ENCODE measurements at places on chromosomes 1 and 21.

GRCh38 chr21:34201481-34201858 is 128.1 kb downstream of the MRPS6 start:
- no peak for DNase-seq

DNA sequence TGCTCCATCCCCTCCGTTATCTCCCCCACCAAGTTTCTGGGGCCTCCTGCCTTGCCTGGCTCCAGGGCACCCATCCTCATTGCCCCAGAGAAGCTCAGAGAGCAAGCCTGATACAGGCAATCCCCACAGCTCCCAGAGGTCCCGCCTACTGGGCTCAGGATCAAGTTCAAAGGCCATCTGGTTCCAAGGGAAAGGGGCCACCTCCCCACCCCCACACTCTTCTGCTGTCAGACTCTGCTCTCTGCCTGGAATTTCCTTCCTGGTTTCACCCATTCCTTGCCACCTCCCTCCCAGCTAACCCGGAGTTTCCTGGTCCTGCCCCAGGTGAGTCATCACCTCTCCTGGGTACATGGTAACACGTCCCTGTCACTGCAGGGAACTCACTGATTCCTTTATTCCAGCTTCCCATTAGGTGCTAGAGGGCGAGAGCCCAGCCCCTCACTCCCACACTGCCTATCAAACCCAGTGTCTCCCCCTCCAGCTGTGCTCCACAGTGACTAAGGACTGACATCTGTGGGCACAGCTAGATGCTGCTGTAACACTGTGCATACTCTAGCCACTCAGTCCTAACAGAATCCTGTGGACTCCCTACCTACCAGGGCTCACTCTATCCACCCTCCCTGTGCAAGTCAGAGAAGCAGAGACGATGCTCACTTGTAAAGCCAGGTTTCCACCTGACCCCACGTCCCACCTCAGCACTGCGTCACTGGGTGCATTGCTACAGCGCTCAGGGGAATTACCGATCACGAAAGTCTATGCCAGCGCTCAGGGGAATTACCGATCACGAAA is 21.8 kb downstream of the RSPH1 start:
- DNase-seq: no peak

DNA sequence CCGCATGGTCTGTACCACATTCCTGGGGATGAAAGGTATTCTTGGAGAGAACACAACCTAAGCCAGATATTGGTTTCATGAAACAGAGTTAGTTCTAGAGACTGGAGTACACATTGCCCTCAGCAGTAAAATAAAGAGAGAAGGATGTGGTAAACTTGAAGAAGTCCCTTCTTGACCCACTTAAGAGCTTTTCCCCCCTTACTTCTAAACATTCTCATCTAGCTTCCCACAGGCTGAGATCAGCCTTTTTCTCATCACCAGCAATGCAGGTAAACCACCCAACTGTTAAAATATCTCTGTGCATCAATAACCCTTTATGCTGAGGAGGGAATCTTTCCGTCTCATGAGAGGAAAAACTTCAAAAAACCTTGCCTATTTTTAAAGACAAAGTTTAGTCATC is 62.6 kb downstream of the SUSD4 start:
- DNase-seq: no peak

- DNase-seq: no peak
These were observed 12.2 kb upstream of the SPEN start for GRCh38 chr1:15835205-15835740.

GRCh38 chr1:119492763-119493162 is 14.2 kb upstream of the HSD3B1 start:
- no peak for DNase-seq

GRCh38 chr1:190633488-190633887 is 155.8 kb upstream of the BRINP3 start:
- no peak for DNase-seq

- peak; percentile 56 for DNase-seq
These were observed 69.2 kb upstream of the ERG start for GRCh38 chr21:38567335-38567969.

DNA sequence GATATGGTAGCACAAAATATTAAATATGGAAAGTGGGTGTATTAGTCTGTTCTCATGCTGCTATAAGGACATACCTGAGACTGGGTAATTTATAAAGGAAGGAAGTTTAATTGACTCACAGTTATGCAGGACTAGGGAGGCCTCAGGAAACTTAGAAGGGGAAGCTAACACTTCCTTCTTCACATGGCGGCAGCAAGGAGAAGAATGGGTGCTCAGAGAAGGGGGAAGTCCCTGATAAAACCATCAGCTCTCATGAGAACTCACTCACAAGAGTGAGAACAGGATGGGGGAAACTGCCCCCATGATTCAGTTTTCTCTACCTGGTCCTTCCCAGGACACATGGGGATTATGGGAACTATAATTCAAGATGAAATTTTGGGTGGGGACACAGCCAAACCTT is 15.8 kb upstream of the BACE2 start:
- DNase-seq: no peak

DNA sequence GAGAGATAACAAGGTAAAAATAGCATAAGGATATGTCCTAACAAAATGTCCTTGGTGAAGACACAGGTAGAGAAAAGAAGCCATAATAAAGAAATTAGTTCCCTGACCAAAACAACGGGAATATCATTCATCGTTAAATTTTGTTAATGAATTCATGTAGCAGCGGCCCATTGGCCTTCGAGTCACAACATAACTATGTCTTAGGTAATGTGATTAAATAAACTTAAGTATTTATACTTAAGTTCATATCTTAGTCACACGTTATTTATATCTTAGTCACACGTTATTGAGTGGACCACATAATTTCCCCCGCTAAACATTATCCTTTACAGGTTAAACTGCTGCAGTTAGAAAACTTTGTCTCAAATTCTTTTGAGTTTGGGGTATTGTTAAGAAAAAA is 1.2 kb downstream of the NEXN start:
- no peak for DNase-seq

- DNase-seq: no peak
These were observed 7.8 kb upstream of the NUDT17 start for GRCh38 chr1:145837656-145838055.

- no peak for DNase-seq
These were observed 663 bp upstream of the GBP6 start for GRCh38 chr1:89363196-89363595.

DNA sequence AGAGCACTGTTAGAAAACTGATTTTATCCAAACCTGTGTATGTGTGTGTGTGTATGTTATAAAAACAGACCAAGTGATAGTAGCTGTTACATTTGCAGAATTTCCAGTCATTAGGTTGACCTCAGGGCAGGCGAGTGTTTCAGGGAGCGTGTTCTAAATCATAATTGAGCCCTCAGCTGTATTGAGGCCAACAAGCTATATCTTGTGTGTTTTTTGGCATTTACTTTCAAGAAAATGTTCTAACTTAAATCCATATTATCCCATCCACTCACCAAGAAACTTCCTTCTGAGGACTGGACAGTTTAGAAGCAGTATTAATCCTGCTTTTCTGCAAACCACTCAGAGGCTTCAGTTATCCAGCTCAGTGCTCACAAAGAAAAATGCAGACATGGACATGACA is 12.0 kb downstream of the DDAH1 start:
- no peak for DNase-seq

DNA sequence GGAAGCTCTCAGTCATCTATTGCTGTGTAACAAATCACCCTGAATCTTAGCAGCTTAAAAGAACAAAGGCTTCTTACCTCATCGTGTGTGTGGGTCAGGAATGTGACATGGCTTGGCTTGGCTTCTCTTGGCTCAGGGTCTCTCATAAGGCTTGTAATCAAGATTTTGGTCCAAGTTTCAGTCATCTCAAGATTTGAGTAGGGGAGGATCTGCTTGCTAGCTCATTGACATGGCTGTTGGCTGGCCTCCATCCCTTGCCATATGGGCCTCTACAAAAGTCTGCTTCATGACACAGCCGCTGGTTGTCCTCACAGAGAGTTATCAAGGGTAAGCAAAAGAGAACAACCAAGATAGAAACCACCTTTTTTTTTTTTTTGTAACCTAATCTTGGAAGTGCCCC is 207.7 kb downstream of the PTPRC start:
- DNase-seq: no peak

DNA sequence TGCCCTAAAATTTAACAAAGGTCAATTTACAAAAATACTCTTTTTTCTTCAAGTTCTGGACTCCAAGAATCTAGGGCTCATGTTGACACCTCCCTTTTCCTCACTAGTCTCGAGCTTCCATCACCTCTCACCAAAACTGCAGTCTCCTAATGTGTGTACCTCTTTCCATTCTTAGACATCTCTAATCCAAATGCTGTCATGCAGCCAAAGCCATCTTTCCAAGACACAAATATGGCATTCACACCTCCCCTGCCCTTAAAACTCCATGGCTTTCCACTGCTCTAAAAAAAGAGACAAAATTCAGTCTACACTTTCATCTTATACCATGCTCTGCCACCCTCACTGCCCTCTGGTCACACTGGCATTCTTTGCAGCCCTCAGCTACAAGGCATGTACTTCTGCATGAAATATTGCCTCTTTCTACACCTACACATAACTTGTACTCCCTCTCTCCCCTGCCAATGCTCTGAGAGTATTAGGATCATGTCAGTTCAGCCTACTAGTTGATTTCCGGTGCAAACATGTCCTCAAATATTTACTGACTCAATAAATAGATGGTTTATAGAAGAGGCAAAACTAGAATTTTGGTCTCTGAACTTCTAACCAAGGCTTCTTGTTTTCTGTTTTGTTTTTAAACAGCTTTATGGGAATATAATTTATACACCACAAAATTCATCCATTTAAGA is 26.9 kb downstream of the ADSS2 start:
- DNase-seq: no peak

- DNase-seq: no peak
These were observed 6.5 kb upstream of the C1orf146 start for GRCh38 chr1:92211166-92211565.

GRCh38 chr1:90000934-90001676 is 6.2 kb downstream of the ZNF326 start:
- DNase-seq: no peak

DNA sequence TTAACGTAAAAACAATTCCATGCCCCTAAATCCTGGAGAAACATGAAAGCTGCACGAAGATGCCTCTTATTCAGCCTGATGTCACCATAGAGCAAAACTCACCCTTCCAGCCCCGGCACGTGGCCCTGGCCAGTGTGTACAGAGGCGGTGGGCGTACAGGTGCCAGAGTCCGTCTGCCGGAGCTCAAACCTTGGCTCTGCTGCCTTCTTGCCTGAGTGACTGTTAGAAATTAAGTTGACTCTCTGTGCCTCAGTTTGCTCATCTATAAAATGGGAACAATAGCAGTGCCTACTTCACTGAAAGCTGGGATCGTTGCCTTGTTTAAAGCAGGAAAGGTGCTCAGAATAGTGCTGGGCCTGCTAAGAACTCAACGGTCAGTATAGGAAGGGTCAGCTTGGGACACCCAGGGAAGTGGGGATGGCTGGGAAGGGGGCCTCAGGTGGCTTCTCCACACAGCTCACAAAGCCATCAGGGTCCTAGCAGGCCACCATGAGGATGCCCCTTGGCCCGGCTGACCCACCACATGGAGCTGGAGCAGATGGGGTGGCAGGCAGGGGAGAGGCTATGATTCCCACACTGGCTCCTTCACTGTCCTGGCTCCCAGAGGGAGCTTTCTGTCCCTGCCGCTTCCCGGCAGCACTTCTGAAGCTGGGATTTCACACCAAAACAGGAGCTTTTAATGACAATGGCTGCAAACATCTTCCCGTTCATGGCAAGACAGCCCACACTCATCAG is 237.2 kb downstream of the NPHP4 start:
- DNase-seq: no peak

GRCh38 chr1:152112101-152112884 is 3.0 kb downstream of the TCHH start:
- no peak for DNase-seq
